Activated naive CD4-positive, alpha-beta T cell treated with anti-CD3 and anti-CD28 coated beads, Interleukin-2, amount 10 ng/mL, durations not matched to agents 7 days and 5 days (primary cell): ENCODE measurements at places on chromosomes 7 and 10.

DNA sequence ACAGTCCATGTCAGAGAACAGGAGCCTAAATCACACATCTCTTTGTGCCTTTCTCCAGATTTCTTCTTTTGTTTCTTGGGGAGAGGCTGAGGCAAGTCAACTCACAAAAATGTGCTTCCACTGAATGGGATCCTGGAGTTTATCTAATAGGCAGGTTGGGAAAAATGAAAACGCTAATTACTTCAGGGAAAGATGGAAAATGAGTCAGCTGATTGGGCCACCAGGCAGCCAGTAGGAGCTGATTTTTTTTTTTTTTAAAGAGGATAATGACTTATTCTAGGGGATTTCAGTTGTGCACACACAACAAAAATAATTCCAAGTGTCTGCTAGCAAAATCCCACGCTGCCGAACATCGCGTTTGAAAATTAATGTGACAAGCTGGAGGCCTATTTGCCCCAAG lies 412.8 kb upstream of the ZMIZ1 start:
- no peak for DNase-seq

- DNase-seq: peak; percentile 75
Measured at GRCh38 chr7:157875230-157876179, 538.7 kb downstream of the DNAJB6 start.

GRCh38 chr7:33511778-33512177 lies 382.4 kb downstream of the BBS9 start:
- no peak for DNase-seq

GRCh38 chr10:28627102-28627501 lies 50.2 kb upstream of the BAMBI start:
- no peak for DNase-seq

DNA sequence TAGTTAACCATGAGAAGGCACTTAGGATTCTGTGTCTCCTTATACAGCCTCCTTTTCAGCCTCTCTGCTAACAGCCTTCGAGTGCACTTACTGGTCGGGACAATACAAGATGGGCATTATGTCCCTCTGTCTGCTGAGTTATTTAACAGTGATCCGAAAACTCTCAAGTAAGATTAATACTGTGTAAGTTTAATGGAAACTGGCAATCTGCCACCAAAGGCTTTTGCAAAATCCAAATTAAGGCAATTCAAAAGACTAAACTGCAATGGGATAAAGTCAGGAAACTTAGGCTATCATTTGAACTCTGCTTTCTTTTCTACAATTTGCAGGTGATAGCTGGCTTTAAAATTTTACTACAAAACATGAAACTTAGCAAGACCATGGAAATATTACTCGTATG lies 477.8 kb downstream of the TFEC start:
- DNase-seq: no peak

DNA sequence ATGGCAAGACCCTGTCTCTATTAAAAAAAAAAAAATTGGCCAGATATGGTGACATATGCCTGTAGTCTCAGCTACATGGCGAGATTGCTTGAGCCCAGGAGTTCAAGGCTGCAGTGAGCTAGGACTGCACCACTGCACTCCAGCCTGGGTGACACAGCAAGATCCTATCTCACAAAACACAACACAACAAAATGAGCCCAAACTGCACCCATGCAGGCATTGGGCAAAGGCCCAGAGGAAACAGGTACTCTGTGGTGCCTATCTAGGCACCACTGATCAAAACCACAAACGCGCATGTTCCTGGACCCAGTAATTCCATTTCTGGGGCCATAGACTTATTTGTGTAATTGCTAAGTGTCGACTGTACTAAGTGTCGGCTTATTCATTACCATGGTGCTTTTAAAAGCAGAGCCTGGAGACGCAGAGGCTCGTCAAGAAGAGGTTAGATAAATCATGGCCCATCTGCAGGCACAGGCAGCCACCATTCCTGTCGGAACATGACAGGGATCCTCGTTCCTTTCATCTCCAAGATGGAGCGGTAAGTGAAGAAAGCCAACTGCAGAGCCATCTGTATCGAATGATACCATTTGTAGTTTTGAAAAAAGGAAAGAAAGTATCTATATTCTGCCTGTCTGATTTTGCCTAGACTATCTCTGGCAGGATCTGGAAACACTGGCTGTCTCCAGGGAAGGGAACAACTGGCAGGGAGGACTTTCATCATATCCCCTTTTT lies 160.4 kb upstream of the RHEB start:
- DNase-seq: no peak

GRCh38 chr10:132104062-132104461 lies 38.3 kb downstream of the JAKMIP3 start:
- DNase-seq: peak; percentile 5

GRCh38 chr7:44379366-44380188 lies 54.2 kb upstream of the CAMK2B start:
- DNase-seq: no peak

GRCh38 chr7:32525839-32526238 lies 30.6 kb downstream of the AVL9 start:
- no peak for DNase-seq
